Erythroblast (primary cell): ENCODE measurements at places on chromosomes 3 and 15.
A peak's percentile ranks its signal among the peaks of the same experiment; 100 is the strongest.

DNA sequence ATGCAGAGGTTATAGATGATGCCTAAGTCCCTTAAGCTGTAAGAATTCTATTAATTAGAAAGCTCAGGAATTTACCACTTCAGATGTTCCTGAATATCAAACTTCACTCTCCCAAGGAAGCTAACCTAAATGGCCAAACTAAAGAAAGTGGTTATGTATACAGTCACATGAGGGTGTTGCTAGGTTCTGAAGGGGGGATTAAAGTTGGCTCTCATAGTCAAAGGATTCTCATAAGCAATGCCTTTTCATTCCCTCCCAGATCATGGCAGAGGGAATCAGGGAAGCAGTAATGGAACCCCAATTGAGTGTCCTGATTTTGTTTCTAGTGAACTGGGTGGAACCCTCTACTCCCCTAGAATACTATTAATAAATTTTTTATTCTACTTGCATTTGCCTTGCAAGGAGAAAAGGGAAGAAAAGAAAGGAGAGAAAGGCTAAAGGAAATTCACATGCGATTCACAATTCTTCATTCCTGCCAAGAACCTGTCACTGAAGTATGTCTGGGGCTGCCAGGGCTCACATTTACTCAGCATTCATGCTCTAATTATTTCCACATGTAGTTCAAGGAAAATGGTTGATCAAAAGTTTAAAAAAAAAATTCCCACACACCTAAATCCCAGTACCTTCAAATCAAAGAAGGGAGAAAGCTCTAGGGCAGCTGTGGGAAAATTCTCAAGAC lies 25.1 kb downstream of the FSTL1 start:
- no peak for DNase-seq

GRCh38 chr15:75104804-75105557 lies 81.6 kb downstream of the PPCDC start:
- no peak for DNase-seq

DNA sequence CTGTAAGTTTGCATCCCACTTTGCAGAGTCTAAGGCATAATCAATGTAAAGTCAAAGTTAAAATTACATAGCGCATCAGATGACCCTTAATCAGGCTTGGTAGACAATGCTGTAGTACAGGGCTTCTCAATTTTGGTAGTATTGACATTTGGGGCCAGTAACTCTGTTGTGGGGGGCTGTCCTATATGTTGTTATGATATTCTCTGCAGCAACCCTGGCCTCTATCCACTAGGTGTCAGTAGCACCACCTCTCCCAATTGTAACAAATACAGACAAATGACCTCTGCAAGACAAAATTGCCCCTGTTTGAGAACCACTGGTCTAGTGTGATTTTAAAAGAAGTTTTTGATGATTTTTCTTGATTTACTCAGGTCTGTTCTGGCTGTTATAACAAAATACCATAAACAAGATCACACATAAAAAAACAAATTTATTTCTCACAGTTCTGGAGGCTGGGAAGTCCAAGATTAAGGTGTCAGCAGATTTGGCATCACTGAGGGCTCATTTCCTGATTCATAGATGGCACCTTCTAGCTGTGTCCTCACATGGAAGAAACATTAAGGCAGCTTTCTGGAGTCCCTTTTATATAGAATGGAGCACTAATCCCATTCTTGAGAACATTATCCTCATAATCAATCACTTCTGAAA lies 37.6 kb upstream of the SLC9A9 start:
- DNase-seq, result peak; percentile 64

GRCh38 chr3:170956647-170957046 lies 48.2 kb upstream of the EIF5A2 start:
- no peak for DNase-seq

- peak; percentile 49 for DNase-seq
Measured at GRCh38 chr3:197297002-197297401, 1.4 kb downstream of the DLG1 start.

GRCh38 chr15:57708047-57708446 lies 1.5 kb downstream of the POLR2M start:
- no peak for DNase-seq

DNA sequence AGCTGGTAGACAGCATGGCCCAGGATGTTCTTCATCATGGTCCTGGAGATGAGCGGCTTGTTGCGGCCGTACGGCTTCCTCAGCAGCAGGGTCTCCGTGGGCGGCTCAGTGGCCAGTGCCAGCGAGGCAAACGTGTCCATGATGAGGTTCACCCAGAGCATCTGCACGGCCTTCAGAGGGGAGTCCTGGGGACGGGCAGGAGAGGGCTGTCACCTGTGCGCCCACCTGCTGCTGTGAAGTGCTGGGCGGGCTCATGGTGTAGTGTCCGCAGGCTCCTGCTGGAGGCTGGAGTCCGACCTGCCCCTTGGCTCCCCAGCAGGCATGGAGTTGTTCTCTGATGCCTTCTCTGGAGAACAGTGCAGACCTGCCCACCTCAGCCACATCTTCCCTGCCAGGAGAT lies 21.9 kb upstream of the SEC13 start:
- DNase-seq, result no peak

GRCh38 chr15:62841269-62841628 lies 201.3 kb upstream of the TPM1 start:
- DNase-seq, result no peak

DNA sequence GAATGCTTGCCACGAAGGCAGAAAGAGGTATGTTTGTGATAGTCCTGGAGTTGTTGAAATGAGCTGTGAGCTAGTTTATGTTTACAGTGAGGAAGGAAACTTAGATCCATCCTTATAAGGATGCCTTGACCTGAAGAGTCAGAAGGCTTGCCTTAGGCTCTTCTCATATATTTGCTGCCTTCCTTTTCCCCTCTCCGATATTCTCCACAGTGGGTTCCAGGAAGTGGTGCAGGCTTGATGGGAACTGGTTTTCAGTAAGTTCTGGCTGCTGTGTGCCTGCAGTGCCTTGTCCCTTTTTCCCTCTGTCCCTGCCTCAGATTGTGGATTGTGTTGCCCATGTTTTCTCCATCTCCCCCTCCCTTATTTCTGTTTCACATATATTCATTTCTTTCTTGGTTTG lies 287.3 kb upstream of the UBE2E1 start:
- no peak for DNase-seq

- DNase-seq, result no peak
Measured at GRCh38 chr15:101026656-101027272, 107.6 kb downstream of the LRRK1 start.

DNA sequence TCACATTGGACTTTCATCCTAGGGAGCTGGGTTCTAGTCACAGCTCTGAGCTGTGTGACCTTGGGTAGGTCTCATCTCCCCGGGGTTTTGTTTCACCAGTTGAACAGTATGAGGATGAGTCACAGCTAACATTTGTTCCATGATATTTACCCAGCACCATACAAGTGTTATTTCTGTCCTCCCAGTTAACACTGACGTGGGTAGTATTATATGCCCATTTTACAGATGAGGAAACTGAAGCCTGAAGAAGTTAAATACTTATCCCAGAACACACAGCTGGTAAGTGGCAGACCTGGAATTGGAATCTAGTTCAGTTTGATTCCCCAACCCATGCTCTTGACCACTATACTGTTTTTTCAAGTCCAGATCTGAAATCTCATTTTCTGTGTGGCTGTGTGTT lies 908 bp upstream of the RARB start:
- no peak for DNase-seq

- DNase-seq, result no peak
Measured at GRCh38 chr3:129321887-129322286, 43.2 kb downstream of the HMCES start.

DNA sequence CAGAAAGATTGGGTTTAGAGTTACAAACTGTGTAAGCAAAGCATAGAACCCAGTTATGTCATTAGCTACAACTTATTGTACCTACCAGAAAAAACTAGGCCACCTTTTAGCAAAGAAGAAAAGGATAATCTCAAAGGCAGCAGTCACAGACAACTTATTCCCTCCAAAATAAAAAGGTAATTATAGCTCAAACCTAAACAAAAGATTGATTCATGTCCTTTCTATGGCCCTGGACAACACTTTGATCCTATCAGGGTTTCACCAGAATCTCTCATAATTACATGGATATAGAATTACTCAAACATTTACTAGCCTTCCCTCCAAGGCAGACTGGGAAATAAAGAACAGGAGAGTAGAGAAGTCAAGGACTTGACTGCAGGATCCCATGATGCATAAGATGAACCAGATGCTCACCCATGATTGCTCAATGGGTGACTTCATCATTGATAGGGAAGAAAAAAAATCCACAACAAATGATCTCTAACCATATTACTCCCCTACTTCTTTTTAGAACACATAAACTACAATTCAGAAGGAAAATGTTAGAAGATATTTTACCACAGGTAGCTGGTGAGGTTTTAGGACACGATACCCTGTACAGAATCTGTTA lies 17.4 kb downstream of the DET1 start:
- DNase-seq, result peak; percentile 5

DNA sequence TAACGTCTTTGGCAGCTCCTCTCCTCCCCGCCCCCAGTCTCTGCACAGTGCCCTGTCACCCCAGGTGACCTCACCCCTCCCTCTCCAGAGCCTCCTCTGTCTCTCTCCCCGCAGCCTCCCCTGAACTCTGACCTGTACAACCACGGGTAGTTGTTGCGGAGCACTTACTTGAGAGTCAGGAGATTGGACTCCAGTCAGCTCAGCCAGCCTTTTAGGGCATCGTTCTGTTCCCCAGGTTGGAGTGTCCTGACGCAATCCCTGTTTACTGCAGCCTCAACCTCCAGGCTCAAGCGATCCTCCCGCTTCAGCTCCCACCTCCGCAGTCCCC lies 177.7 kb downstream of the UACA start:
- peak; percentile 4 for DNase-seq

GRCh38 chr3:175748087-175748730 lies 889.1 kb downstream of the NAALADL2 start:
- no peak for DNase-seq

- no peak for DNase-seq
Measured at GRCh38 chr15:76098685-76099084, 38.9 kb downstream of the TMEM266 start.

- DNase-seq, result peak; percentile 91
Measured at GRCh38 chr15:45168751-45169551, 18.8 kb downstream of the SHF start.
